ENCODE measurements at places on chromosomes 11 and 22. TPM values are rescaled to one million over a fixed set of nuclear protein-coding genes. Genes with fewer than 3 reads are reported as not detected.

- no peak for DNase-seq
Measured at GRCh38 chr11:120167659-120168058, 29.7 kb upstream of the TRIM29 start.

GRCh38 chr22:37624017-37624365 lies 15.4 kb downstream of the GGA1 start:
- no peak for DNase-seq

GRCh38 chr11:763073-763463 lies 14.2 kb downstream of the GATD1 start:
- no peak for DNase-seq

DNA sequence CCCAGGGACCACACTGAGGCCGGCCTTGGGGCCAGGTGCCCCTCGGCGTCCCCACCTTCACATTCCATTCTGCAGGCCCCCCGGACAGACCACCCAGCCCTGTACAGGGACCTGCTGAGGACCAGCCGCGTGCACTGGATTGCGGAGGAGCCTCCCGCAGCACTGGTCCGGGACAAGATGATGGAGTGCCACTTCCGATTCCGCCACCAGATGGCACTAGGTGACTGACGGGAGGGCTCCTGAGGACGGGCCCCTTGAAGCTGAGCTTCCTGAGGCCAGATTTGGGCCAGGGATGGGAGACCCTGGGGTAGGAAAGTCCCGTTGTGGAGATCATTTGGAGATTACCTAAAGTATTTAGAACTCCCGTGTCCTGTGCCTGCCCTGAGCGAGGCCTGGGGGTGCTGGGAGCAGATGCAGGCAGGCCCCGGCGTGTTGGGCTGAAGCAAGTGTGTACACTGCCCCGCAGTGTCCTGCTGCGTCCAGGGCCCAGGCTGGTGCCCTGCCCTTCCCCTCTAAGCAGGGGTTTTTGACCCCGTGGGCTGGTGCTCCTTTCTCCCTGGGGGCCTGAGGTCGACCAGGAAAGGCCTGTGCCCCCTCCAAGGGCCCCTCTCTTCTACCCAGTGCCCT lies 20.0 kb downstream of the TRMU start:
- no peak for DNase-seq

DNA sequence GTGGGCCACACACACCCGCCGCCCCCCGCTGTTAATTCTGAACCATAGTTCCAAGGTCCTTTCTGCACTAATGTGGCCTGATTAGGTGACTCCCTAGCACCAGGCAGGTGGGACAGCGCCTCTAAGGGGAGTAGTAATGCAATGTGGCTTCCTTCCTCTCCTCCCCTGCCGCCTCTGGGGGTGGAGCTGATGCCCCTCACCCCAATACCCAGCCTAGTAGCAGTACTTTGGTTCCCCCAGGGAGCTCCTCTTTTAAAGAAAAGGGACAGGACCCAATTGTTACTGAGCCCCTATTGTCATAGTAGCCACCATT lies 14.4 kb downstream of the RTN4RL2 start:
- no peak for DNase-seq

- DNase-seq = no peak
Measured at GRCh38 chr11:68541991-68542390, 81.4 kb downstream of the PPP6R3 start.

DNA sequence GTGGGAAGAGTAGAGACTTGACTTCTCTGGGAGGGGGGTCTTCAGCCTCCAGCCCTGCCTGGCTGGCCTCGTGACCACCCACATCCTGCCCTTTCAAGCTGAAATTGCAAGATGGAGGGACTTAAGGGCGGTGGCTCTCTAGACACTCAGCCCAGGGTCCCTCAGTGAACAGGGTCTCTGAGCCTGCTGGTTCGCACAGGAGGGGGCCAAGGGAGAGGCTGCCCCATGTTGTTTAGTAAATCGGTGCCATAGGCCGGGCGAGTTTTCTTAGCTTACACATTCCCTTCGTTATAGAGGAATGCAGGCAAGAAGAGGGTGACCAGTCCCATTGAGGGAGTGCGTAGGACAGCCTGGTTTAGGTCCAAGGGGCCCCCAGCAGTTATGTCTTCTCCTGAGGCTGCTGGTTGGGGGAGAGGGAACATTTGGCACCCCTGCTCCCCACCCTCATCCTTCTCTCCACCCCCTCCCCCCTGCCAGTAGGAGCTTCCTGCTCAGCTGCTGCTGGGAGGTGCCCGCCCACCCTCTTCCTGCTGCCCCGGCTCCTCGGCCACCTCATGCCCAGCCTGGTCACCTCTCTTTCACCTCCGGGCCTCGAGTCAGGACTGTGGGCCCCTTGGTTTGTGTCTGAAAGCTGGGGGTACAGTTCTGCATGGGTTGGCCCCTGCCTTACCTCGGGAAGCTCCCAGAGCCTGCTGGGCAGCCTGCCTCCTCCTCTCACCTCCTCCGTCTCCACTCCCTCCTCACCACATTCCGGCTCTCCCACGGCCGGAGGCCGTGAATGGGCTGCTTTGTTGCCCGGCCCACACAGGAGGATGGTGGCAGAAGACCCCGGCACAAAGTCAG lies 3.9 kb downstream of the FRMD8 start:
- DNase-seq = no peak

GRCh38 chr22:42680648-42681047 lies 31.5 kb upstream of the CYB5R3 start:
- no peak for DNase-seq

- DNase-seq = no peak
Measured at GRCh38 chr11:1036303-1036923, at the start of gene MUC6. MUC6 (minus strand) TSS chr11:1036718; CDS start chr11:1036655, 63 bp downstream.

- no peak for DNase-seq
Measured at GRCh38 chr11:63699896-63700295, 18.6 kb downstream of the RTN3 start.

GRCh38 chr11:112616327-112617097 lies 344.7 kb upstream of the NCAM1 start:
- no peak for DNase-seq

GRCh38 chr22:41157083-41157482 lies 48.0 kb upstream of the L3MBTL2 start:
- no peak for DNase-seq

DNA sequence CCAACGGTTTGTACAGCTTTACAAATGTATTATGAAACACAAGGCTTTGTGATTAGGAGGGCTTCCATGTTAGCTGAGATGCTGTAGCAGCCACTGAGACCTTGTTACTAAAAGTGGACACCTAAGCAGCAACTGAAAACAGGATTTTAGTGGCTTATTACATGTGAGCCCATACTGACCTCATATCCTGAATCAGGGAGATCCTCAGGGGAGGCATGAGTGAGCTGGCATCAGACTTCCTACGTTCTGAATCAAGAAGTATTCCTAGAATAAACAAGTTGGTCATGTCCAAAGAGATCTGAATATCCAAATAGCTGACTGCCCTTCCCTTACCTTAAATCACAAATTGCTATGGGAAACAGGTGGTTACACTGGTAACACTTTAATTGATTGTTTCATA lies 59.1 kb upstream of the SCUBE2 start:
- no peak for DNase-seq

DNA sequence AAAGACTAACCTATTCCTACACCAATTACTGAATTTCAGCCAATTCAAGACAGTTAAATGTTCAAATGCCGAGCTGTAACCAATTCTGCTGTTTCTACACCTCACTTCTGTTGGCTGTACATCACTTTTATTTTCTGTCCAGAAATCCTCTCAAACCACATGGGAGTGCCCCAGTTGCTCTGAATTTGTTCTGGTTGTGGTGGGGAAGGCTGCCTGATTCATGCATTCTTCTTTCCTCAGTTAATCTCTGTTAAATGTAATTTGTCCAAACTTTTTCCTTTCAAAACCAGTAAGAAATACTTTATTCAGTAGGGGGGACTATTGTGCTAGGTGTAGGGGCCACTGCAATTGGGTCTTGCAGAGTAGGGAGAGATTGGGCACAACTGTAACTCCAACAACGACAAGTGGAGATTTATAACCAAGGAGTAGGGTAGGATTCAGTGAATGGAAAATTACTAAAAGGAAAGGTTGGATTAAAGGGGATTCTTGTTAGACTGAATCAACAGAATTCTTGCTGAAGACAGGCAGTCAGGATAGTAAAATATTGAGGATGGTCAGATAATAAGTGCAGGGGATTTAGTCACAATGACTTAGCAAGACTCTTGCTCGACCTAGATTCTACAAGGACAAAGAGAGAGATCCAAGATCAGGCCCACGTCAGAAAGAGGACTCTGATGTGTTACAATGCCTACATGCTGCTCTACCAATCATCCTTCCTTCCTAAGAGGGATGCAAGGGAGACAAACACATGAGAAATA lies 593.5 kb upstream of the FAT3 start:
- DNase-seq = no peak

DNA sequence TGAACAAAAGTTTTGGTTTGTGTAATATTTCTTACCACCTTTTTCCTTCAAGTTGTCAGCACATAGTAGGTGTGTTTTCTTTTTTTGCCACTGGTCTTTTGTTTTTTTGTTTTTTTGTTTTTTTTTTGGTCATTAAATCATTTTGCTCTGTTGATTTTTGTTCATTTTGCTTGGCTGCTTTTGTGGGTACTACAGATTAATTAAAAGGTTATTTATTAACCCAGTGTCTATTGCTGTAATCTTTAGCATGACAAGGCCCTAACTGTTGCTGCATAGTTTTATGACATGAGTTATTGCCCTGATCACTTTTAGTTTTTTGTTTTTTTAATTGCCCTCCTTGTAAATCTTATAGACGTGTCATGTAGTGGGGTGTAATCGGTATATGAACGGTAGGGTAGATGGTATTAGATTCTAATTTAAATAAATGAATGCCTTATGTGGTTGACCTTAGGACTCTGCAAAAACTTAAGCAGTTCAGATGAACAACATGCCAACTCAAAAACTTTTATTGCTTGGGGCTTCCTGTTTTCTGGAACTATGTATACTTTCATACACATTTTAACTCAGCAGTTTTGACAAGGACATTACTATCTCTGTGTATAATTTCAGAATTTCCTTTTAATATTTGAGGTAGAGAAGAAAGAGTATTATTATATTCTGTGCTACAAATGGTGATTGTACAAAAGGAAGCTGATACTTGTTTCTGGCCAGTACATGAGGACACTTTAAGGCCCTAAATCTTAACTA lies 7.9 kb downstream of the EWSR1 start:
- DNase-seq = no peak

DNA sequence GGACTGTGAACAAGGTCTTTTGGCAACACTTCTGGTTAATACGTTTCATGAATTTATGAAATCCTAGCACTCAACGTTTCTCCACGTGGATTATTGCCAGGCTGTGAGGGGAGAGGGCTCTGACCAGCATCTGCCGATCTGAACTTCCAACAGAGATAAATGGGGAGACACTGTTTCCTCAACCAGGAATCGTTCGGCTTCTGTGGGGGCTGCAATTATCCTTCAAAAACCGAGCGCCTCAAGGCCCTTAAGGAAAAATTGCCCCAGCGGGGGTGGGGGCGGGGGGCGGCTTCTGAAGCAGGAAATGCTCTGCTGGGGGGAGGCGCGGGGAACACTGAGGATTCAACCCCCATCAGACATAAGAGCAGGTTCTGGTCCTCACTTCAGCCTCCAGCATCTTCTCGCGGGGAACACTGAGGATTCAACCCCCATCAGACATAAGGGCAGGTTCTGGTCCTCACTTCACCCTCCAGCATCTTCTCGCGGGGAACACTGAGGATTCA lies 155.6 kb downstream of the BRD1 start:
- no peak for DNase-seq

- no peak for DNase-seq
Measured at GRCh38 chr11:129324533-129325175, 51.0 kb upstream of the BARX2 start.

DNA sequence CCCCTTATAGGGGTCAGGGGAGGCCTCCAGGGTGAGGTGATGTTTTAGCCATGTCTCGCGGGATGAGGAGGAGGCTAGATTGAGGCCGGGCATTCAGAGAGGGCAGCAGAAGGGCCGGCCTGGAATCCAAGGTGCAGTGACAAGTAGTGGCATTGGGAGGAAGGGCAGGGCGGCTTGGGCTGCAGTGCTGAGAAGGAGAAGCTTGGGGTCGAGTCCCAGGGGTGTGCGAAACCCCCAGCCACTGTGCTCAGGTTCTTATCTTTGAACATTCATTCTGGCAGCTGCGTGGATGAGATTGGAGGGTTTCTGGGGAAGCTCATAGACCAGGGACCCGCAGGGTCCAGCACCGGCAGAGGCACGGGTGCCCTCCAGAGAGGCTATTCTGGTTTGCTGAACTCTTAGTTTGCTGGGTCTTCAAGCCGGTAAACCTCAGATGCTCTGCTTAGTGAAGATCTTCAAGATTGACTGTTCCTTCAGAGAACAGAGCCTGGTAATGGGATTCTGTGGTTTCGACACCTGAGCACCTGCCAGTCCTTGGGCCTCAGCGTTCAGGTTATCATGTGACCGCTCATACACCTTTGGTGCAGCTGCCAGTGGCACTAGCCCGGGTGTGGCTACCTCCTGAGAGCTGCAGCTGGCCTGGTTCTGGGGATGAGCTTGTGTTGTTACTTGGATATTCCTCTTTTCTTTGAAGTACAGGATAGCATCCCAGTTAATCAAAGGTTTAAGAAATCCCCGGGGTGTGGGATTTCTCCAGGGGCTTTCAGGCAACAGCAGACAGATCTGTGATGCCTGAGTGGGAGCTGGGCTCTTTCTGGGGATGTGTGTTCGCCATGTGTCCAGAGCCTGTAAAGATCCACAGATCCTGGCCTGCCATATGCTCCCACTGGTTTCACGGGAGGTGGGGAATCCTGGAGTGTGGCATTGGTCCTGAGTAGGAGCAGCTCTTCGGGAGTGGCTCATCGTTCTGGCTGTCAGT lies 152.8 kb downstream of the TBC1D22A start:
- DNase-seq = no peak

GRCh38 chr11:132451942-132452601 lies 1080.2 kb downstream of the OPCML start:
- no peak for DNase-seq

DNA sequence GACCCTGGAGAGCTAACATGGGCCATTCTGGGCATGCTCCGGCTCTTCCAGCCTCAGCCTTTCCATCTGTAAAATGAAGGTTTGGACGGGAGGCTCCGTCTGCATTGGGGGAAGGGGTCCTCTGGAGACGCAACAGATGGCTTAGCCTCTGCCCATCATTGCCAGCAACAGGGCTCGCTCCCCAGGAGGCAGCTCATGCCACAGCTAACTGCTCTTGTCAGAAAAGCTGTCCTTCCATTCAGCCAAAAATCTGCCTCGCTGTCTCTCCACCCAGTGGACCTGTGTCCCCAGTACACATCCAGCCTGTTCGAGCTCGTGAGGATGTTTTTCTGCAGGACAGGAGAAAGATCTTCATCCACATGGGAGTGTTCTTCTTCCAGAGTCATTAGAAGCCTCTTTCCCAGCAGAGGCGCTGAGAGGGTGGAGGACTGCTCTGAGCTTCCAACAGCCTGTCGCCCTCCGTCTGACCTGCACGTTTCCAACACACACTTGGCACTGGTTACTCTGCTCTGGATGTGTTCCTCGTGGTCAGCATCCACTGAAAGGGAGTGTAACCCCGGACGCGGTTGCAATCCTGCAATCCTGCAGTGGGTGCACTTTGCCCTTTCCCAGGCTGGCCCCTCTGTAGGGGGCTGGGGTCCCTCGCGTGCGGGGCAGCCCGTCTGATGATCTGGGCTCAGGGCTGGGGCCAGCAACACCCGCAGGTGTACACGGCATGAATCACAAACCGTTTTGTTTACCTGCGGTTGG lies 1340.9 kb downstream of the TBC1D22A start:
- DNase-seq = no peak

The MMP7 gene
- 26.0 TPM for polyA plus RNA-seq

The OR8H2 gene
- polyA plus RNA-seq = not detected

The OR5AR1 gene
- polyA plus RNA-seq = not detected

The SCGB1C1 gene
- 1.1 TPM for polyA plus RNA-seq

The INSC gene
- 0.73 TPM for polyA plus RNA-seq

The ARHGAP8 gene
- polyA plus RNA-seq = 44.4 TPM

The CSNK2A3 gene
- 1.9 TPM for polyA plus RNA-seq
